ENCODE measurements at places on chromosomes 13 and 19. TPM values are rescaled to one million over a fixed set of nuclear protein-coding genes. Genes with fewer than 3 reads are reported as not detected.

SIGLEC12 gene
- not detected for total RNA-seq

GPR12 gene
- not detected for total RNA-seq

COX7A1 gene
- total RNA-seq: 0.33 TPM

HS6ST3 gene
- 0.13 TPM for total RNA-seq

ZNF470 gene
- not detected for total RNA-seq

DNA sequence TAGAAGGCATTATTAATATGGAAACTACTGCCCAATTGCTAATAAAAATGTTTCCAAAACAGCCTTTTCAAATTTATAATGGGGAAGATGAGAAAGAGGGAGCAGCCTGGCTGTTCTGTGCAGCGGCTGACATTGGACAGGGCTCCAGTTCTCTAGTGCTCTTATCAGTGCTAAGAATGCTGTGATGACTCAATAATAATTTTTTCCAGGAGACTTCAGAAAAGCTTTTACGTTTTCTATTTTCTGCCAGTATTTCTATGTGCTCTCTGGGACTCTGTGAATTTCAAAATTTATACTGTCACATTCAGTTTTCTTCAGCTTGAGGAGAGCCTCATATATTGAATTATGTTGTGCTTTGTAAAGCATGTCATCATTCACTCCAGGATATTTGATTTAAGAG, 209.6 kb downstream of the VWA8 start:
- no peak for DNase-seq

GRCh38 chr13:63149375-63149774, 1733.7 kb upstream of the PCDH20 start:
- DNase-seq: no peak

GRCh38 chr19:23779645-23780044, 21.0 kb upstream of the ZNF681 start:
- no peak for DNase-seq

DNA sequence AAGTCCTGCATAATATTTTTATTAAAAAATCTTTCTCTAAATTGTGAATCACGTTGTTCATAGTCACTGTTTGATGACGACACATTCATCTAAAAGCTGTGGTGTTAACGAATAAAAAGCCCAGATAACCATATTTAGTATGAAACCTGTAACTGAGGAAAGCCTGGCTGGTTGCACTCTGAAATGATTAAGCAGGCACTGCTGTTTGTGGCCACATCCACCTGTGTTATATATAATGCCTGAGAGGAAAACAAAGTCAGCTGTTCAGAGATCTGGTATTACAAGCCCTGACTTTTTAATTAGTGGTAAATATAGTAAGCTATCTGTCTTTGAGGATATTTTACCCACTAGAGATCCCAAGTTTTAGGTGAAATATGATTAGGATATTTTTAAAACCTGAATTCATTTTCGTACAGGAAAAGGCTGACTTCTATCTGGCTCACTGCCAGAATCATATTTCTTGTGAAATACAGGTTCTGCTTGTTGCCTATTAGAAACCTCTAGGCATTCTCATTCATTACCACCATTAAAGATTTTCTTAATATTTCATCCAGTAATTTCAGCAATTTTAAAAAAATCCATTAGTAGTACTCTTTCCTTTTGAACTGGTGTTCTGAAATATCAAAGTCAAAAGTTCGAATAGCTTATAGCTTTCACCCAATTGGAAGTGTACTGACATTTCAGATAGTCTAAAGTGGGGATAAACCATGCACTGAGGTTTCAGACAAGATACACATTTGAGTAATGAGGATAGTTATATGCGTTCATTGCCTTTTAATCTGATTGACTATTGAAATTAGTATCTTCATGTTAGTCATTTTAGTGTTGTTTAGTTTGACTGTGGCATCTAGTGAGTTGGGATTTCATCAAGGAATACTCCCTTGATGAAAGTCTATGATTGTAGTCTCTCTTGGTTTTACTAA, 79.7 kb downstream of the LMO7 start:
- DNase-seq: no peak

GRCh38 chr19:12767150-12767549, 8.2 kb downstream of the HOOK2 start:
- DNase-seq: no peak

DNA sequence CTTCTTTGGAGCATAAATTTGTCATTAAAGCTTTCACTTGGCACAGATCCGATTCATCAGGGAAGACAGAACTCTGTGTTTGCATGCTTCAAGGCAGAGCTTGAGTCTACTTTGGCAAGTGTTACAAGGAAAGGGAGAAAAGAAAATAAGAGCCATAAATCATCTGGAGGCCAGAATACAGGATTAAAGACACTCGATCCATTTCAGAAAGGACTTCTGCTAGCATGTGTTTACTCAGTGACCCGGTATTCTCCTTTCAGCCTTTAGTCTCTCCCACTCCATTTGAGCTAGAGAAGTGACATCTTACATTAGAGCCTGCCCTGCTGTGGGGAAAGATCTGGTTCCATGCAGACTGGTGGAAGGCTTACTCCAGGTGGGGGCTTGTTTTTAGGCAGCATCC, 306.4 kb downstream of the KLF5 start:
- DNase-seq: no peak

DNA sequence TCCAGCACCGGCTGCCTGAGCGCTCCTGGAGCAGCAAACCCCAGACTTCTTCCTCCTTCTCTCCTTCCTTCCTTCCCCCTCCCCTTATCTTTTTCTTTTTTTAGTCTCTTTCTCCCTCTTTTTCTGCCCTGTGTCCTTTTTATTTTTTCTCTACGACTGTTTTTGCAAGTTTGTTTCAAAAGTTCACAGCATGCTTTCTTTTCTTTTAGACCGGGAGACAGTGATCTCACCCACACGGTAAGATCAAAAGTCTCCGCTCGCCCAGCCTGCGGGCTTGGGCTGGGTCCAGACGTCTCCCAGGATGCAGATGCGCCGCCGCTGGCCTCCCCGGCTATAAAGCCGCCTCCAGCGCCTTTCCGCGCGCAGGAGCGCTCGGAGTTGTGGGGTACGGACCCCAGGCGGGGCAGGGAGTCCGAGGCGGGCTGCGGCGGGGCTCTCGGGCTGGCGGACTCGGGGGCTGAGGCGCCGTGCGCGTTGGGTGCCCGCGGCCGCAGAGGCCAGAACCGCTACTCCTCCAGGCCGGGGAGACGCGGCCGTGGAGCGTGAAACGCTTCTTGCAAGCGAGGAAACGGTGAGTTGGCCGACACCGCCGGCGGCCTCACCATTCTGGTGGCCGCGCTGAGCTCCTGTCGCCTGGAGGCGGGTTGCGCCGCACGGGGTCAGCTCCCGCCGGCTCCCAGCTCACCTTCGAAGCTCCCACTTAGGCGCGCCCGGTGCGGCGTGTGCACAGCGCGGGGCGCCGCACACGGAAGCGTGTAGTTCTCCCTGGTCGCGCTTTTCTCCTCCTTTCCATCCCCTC, 2.0 kb upstream of the TSHZ3 start:
- no peak for DNase-seq

GRCh38 chr19:46147791-46148288, at the start of gene IGFL2:
TSS of gene IGFL2 (plus strand) at chr19:46148238. CDS start at chr19:46148279, 41 bp downstream.
- DNase-seq: no peak
